ENCODE measurements at places on chromosomes 6 and 20.
A peak's percentile ranks its signal among the peaks of the same experiment; 100 is the strongest.

GRCh38 chr20:51584737-51585136 lies 42.2 kb upstream of the NFATC2 start:
- no peaks in the 10 kb centered on the region for H3K27me3 ChIP-seq
- no peaks in the 10 kb centered on the region for H3K36me3 ChIP-seq

DNA sequence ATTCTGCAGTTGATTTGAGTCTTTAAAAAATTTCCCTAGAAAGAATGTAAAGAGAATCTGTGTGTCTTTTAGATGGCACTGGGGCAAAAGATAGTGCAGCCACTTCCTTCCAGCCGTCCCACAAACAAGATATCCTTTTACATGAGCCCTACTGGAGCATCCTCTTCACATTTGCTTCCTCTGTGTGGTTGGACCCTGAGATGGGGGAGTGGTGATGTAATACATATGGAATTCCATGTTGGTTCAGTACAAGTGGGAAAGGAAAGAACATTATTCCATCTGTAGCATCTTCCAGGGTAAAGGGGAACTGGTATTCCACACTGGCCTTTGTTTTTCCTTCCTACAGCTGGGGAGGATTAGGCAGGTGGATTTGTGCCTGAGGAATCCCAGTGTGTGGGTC lies 78.9 kb upstream of the ISM1 start:
- no peaks in the 10 kb centered on the region for H3K36me3 ChIP-seq
- DNase-seq = no peak
- no peak overlapping the region for H3K27ac ChIP-seq
- H3K4me1 ChIP-seq = no peaks in the 10 kb centered on the region

GRCh38 chr6:20126789-20127653 lies 85.2 kb downstream of the MBOAT1 start:
- peaks cover 31% of the 10 kb centered on the region for H3K36me3 ChIP-seq
- H3K27ac ChIP-seq = no peak overlapping the region
- DNase-seq = peak; percentile 58
- H3K27me3 ChIP-seq = no peaks in the 10 kb centered on the region

DNA sequence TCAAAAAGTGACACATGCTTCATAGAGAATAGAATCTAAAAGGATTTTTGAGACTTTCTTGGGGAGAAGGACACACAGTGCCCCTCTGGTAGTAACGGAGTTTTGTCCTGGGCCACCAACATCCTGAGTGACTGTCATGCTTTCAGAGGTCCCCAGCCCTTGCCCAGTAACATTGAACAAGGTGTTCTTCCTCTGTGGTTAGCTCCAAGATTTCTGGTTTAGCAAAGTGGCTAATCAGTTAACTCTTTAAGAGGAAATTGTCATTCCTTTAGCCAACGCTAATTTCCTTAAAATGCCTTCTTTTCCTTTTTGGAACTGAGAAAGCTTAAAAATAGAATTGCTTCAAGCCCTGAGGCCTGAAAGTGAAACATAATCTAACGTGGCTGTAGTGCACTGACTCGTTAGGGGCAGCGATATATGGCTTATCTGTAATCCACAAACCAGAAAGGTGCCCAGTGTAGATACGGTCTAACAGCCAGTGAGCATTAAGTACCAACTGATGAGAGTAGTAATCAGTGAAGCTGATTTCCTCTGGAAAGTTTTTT lies 7.8 kb downstream of the E2F3 start:
- no peaks in the 10 kb centered on the region for H3K27me3 ChIP-seq
- peak overlapping the region; percentile 44 for H3K27ac ChIP-seq
- H3K4me1 ChIP-seq = peaks cover 71% of the 10 kb centered on the region
- DNase-seq = peak; percentile 8

GRCh38 chr6:166355552-166355951 lies 13.2 kb upstream of the SFT2D1 start:
- H3K27me3 ChIP-seq = peaks cover 36% of the 10 kb centered on the region
- no peak for DNase-seq
- no peaks in the 10 kb centered on the region for H3K36me3 ChIP-seq
- H3K27ac ChIP-seq = no peak overlapping the region
- no peaks in the 10 kb centered on the region for H3K4me1 ChIP-seq

GRCh38 chr6:496649-497048 lies 105.1 kb downstream of the IRF4 start:
- H3K4me1 ChIP-seq = peaks cover 57% of the 10 kb centered on the region
- no peak overlapping the region for H3K4me3 ChIP-seq
- H3K36me3 ChIP-seq = peaks cover 10% of the 10 kb centered on the region
- H3K27me3 ChIP-seq = no peaks in the 10 kb centered on the region

DNA sequence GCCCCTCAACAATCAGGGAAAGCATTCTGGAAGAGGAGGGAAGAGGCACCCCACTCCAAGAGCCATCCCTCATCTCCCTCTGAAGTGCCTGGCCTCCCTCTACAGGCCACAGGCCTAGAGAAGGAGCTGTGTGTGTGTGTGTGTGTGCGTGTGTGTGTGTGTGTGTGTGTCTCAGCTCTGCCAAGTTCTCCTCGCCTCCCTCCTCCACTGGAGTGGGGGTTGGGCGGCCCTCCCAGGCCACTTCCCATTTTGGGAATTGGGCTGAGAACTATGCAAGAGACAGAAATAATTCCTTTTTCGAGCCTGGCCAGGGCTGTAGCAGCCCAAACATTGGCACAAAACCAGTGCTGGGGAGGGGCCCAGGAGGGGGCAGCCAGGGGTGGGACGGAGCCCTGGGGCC lies 35.7 kb downstream of the KCNB1 start:
- no peak overlapping the region for H3K27ac ChIP-seq
- DNase-seq = no peak
- no peaks in the 10 kb centered on the region for H3K4me1 ChIP-seq
- no peak overlapping the region for H3K4me3 ChIP-seq

DNA sequence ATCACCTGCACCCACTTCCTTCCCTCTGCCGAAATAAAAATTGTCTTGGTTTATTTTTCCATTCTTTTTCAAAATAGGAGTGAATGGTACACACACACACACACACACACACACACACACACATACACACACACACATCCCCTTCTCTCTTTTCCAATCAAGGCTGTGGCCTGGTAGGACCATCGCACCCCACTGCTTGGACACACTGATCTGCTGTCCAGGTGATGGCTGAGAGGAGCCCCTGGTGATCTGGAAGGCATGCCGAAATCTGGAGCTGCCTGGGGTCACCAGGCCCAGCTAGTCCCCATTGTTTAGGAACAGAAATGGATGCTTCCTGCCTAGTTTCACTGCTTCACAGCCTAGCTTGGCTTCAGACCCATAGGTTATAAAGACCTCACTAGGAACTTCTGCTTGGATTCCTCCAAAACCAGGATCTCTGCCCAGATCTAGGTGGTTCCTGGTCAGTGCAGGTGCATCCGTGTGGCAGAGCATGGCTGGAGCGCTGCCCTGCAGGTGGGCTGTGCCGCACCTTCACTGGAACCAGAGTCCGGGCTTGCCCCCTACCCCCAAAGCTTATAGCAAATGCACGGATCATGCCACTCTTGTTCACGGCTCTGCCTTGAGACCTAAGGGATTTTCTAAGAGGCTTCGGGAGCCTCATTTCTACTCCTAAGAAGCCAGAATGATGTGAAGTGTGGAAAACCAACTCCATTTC lies 42.9 kb upstream of the DACT2 start:
- no peaks in the 10 kb centered on the region for H3K4me1 ChIP-seq
- H3K4me3 ChIP-seq = no peak overlapping the region
- no peak overlapping the region for H3K27ac ChIP-seq
- no peaks in the 10 kb centered on the region for H3K27me3 ChIP-seq
- no peaks in the 10 kb centered on the region for H3K36me3 ChIP-seq

DNA sequence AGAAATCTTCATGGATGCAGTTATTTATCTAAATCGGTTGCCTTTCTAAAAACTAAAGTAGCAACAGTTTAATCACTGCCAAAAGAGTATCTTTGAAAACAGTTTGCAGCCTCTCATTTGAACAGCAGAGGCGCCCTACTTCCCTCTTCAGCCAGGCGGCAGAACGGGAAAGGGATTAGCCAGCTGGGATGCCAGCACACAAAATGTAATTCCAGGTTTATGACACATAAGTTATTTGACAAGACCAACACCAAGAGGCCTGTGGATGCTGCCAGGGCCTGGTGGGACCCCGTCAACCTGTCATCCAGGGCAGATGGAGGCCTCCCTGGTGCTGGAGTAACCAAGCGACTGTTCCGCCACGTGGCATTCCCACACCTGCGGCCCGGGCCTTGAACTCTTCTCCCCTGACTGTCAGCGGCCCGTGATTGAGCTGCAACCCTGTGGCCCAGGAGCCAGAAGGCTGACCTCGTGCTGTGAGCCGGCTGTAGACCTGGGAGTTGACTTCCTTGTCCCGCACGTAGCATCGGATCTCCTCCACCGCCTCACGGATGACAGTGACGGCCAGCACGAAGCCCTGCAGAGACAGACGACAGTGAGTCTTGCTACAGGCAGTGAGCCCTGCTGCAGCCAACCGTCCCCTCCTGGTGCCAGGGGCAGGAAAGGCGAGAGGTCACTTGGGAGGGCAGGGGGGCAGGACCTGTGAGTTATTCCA lies 55.5 kb downstream of the ATP9A start:
- no peaks in the 10 kb centered on the region for H3K36me3 ChIP-seq
- H3K27me3 ChIP-seq = no peaks in the 10 kb centered on the region
- no peak for DNase-seq
- H3K4me1 ChIP-seq = no peaks in the 10 kb centered on the region

DNA sequence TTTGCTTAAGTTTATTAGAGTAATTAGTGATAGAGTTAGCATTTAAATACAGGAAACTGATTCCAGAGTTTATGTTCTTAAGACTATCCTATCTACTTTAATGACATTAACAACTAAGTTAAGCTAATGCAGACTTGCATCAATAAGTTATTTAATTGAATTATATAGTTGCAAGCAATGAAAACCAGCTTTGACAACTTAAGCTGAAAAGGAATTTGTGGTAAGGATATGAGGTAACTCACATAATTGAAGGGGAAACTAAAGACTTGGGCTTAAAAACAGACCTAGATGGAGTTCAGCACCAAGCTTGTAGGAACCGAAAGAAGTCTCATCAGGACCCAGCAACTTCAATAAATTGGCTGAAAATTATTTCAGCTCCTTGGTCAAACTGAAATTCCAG lies 222.3 kb downstream of the IBTK start:
- H3K27ac ChIP-seq = no peak overlapping the region
- H3K4me3 ChIP-seq = no peak overlapping the region
- no peaks in the 10 kb centered on the region for H3K27me3 ChIP-seq
- no peaks in the 10 kb centered on the region for H3K36me3 ChIP-seq
- no peak for DNase-seq

GRCh38 chr6:169931261-169931660 lies 179.8 kb downstream of the ERMARD start:
- no peak overlapping the region for H3K4me3 ChIP-seq
- no peak for DNase-seq
- H3K27ac ChIP-seq = no peak overlapping the region
- H3K27me3 ChIP-seq = no peaks in the 10 kb centered on the region

GRCh38 chr20:62219101-62219991 lies 732 bp downstream of the HRH3 start:
- H3K4me1 ChIP-seq = peaks cover 11% of the 10 kb centered on the region
- H3K27me3 ChIP-seq = no peaks in the 10 kb centered on the region
- no peak overlapping the region for H3K4me3 ChIP-seq

DNA sequence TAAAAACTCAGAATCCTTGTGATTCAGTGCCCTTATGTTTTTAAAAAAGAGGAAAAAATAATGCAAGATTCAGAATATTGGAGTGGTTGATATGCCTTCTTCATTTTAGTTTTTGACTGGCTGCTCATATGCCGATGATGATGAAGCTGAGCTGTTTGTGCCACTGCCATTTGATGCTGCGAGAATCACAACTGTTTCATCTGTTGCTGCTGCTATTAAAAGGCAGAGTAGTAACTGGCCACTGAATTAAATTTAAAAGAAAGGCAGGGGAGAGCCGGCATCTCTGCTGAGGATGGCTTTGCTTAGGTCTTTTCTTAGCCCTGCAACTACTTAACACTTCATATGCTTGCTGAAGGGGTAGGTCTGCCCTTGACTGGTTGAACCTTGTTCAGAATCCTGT lies 33.1 kb downstream of the CDS2 start:
- H3K4me3 ChIP-seq = no peak overlapping the region
- H3K27ac ChIP-seq = no peak overlapping the region
- H3K36me3 ChIP-seq = no peaks in the 10 kb centered on the region
- DNase-seq = no peak
- H3K27me3 ChIP-seq = no peaks in the 10 kb centered on the region

GRCh38 chr6:125753218-125753936 lies 3.9 kb downstream of the HEY2 start:
- H3K4me1 ChIP-seq = peaks cover 24% of the 10 kb centered on the region
- DNase-seq = peak; percentile 53
- H3K36me3 ChIP-seq = no peaks in the 10 kb centered on the region
- peaks cover 54% of the 10 kb centered on the region for H3K27me3 ChIP-seq

- H3K36me3 ChIP-seq = no peaks in the 10 kb centered on the region
- H3K4me1 ChIP-seq = no peaks in the 10 kb centered on the region
- no peak overlapping the region for H3K4me3 ChIP-seq
- no peak overlapping the region for H3K27ac ChIP-seq
- no peak for DNase-seq
Observed at GRCh38 chr6:25717866-25718740, 36.4 kb upstream of the SLC17A4 start.

DNA sequence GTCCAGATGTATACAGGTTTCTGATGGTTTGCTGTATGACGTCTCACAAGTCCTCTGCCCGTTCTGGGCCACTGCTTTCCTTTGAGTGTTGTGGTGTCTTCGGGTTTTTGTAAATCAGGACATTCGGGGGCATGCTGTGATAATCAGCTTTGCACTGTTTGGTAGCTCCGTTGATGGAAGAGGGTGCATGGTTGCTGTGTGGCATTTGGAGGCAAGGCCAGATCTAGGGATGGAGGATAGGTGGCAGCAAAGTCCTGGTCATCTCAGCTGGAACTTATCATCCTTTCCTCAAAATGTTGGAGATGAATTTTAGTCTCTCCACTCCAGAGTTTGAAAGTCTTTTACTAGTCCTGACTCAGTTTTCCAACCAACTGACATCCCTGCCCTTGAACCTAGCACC lies 91.0 kb downstream of the SCP2D1 start:
- no peak overlapping the region for H3K27ac ChIP-seq
- H3K4me1 ChIP-seq = no peaks in the 10 kb centered on the region

- H3K4me1 ChIP-seq = peaks cover 5% of the 10 kb centered on the region
- peak overlapping the region; percentile 41 for H3K27ac ChIP-seq
- no peak for DNase-seq
- no peaks in the 10 kb centered on the region for H3K27me3 ChIP-seq
- H3K36me3 ChIP-seq = peaks cover 40% of the 10 kb centered on the region
- no peak overlapping the region for H3K4me3 ChIP-seq
Observed at GRCh38 chr6:32982702-32983492, 14.5 kb downstream of the BRD2 start.

DNA sequence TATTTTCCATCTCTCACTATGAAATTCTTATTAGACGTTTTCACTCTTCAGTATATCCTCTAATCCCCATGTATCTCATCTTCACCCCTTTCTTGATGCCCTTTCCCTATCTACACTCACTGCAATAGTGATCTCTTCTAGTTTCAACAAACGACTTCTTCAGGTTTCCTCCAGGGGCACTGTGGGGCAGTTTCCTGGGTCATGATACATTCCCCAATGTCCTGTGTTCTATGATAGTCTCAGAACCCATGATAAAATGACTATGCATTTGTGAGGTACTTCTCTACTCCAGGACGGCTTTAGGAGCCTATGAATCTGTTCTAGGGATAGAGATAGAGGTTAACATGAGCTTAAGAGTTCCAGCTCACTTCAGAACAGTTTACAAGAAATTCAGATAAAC lies 183.3 kb downstream of the FOXC1 start:
- no peaks in the 10 kb centered on the region for H3K36me3 ChIP-seq
- H3K4me1 ChIP-seq = no peaks in the 10 kb centered on the region
- no peak for DNase-seq
- H3K27me3 ChIP-seq = no peaks in the 10 kb centered on the region
- no peak overlapping the region for H3K4me3 ChIP-seq
